NCI-H1694 treated with DMSO at 0.1 percent for 48 hours (cell line): ENCODE measurements at places on chromosomes 16 and 17.

- DNase-seq, result no peak
These were observed 230.8 kb downstream of the TANC2 start for GRCh38 chr17:63196772-63197335.

DNA sequence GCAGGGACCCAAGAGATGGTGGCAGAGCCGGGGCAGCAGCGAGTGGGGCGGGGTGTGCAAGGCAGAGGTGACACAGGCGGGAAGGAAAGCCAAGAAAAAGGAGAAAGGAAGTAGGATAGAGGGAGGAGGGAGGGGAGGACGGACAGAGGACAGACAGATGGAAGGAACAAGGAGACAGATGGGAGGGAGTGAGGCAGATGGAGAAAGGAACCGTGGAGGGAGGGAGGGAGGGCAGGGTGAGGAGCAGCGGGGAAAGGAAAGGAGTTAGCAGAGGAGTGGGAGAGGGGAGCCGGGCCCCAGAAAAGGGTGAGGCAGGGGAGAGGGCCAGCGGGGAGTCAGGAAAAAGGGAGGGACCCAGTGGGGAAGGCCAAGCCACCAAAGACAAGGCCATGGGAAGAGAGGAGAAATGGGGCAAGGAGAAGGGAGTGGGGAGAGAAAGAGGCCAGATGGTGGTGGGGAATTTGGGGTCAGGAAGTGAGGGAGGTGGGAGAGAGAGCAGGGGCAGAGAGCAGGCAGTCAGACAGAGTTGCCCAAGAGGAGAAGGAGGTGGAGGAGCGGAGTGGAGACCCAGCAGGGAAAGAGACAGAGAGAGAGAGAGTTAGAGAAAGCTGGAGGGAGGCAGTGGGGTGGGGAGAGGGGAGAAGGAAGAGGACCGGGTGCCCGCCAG is 13.2 kb upstream of the ASGR1 start:
- peak; percentile 66 for DNase-seq

DNA sequence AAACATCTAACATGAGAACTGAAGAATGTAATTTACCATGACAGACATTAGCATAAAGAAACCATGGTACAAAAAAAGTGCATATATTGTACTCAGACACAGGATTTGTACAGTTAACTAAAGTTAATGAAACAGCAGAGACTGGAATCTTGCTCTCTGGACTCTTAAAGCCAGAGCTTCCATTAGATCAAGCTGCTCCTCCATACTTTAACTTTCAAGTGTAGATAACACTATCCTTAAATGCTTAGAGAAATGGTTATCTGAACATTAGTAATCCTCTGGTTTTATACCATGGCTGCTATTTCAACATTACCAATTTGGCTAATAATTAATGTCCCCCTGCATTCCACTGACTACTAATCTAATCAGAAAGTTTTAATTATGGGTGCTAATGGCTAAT is 3.1 kb downstream of the NUDT21 start:
- DNase-seq, result no peak

DNA sequence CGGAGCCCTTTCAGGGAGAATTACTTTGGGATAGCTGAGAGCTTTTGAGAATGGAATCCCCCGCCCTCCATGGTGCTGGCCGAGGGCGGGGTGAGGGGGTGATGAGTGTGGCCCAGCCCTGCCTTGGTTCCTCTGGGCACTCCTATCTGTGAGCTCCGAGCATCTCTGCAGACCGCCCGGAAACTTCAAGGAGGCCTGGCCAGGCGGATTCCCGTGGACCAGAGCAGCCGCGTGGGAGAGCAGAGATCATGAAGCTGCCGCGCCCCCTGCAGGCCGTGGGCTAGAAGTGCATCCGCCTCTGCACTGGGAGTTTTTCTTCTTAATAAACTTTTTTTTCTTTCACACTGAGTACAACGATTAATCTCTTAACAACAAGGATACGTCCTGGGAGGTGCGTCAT is 392.9 kb upstream of the EEF2KMT start:
- DNase-seq, result no peak

- no peak for DNase-seq
These were observed 457.7 kb downstream of the XYLT1 start for GRCh38 chr16:17013038-17013437.

DNA sequence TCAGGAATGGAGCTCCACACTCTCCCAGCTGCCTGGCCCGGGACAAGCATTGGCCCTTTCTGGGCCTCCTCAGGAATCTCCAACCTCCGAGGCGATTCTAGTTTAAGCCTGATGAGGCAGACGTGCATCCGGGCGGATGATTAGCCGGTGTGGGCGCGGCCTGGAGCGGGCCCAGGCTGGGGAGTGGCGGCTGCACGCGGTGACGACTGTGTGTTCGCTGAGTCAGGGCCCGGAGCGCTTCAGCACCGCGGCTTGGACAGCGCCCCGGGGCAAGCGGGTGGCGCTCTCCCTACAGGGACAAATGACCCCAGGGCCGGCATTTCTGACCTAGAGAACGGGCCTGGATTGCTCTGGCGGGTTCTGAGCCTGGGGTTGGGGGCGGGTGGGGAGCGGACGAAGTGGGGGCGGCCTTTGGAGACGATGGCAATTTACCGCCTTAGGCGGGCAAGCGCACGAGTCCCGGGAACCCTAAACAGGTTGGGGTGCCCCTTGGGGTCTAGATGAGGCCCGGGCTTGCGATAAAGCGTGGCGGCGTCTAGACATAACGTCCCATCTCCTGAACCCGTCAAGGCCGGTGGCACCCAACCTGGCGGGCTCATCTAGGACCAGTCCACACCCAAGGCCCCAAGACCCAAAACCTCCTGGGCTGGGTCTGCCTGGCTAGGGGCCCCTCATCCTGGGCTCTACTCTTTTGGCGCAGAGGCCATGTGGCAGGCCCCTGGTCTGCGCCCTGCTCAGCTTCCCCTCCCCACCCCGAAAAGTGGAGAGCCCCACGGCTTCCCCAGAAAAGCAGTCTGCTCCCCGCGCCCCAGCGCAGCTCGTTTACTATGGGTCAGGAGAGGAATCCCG is 22.3 kb upstream of the ZNHIT3 start:
- no peak for DNase-seq

DNA sequence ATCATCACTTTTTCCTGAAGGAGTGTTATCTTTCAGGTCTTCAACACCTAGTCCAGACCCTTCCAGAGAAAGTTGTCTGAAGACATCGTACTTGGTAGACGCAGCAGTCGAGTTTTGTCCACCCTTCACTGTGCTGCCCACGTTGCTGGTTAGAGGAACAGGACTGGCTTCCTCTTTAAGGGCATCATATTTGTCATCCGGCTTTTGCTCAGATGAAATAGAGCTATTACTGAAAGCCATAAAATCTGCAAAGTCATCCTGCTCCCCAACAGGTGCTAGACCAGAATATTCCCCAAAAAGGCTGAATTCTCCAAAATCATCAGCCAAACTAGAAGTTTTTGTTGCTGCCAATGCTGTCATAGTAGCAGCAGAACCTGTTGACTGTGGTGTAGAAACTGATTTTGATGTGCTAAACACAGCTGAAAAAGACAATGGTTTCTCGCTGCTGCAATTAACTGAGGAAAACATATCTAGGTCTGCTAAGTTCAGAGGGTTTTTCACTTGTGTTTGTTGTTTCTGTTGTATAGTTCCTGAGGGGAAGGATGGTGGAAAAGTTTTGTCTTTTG is 55.7 kb downstream of the SYNRG start:
- no peak for DNase-seq

- no peak for DNase-seq
These were observed 75.7 kb upstream of the TMEM132E start for GRCh38 chr17:34503528-34504195.

GRCh38 chr16:79713609-79714309 is 113.2 kb upstream of the MAF start:
- DNase-seq, result no peak

- DNase-seq, result no peak
These were observed 85.9 kb upstream of the SMURF2 start for GRCh38 chr17:64747938-64748540.

DNA sequence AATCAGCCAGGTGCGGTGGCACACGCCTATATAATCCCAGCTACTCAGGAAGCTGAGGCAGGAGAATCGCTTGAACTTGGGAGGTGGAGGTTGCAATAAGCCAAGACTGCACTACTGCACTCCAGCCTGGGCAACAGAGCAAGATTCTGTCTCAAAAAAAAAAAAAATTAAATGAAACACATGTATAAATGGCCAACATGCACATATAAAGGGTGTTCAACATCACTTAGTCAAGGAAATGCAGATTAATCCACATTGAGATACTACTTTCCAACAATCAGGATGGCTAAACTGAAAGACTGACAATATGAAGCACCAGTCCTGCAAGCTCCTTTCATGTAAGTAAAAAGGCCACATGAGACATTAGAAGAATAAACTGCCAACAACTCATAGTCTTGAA is 20.5 kb downstream of the USP32 start:
- no peak for DNase-seq

DNA sequence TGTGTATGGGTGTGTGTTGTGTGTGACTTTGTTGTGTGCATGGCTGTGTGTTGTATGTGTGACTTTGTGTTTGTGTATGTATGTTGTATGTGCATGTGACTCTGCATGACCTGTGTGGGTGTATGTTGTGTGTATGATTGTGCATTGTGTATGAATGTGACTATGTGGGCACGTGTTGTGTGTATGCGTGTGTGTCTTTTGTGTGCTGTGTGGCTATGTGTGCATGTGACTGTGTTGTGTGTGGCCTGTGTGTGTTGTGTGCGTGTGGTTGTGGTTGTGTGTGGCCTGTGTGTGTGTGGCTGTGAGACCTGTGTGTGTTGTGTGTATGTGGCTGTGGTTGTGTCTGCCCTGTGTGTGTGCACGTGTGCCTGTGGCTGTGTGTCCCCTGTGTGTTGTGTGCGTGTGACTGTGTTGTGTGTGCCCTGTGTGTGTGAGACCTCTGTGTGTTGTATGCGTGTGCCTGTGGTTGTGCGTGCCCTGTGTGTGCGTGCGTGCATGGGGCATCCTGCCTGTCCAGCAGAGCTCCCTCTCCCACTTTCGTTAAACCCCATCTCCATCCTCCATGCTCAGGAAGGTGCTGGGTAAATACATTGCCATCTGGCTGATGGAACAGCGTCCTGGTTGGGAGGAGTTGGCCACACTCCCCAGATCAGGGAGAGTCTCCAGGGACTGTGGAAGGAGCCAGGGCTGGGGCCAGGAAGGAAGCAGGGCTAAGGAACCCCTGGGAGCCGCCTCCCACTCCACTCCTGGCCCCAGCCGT is 90.1 kb upstream of the GSE1 start:
- DNase-seq, result peak; percentile 53

GRCh38 chr17:45127207-45127547 is 5.1 kb downstream of the PLCD3 start:
- DNase-seq, result no peak

DNA sequence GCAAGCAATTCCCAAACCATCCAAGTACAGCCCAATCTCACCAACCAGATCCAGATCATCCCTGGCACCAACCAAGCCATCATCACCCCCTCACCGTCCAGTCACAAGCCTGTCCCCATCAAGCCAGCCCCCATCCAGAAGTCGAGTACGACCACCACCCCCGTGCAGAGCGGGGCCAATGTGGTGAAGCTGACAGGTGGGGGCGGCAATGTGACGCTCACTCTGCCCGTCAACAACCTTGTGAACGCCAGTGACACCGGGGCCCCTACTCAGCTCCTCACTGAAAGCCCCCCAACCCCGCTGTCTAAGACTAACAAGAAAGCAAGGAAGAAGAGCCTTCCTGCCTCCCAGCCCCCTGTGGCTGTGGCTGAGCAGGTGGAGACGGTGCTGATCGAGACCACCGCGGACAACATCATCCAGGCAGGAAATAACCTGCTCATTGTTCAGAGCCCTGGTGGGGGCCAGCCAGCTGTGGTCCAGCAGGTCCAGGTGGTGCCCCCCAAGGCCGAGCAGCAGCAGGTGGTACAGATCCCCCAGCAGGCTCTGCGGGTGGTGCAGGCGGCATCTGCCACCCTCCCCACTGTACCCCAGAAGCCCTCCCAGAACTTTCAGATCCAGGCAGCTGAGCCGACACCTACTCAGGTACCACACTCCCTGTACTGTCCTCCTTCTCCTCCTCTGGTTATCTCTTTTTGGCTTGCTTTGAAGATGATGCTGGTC is 20.6 kb downstream of the SP2 start:
- no peak for DNase-seq

- no peak for DNase-seq
These were observed 741 bp upstream of the GRB2 start for GRCh38 chr17:75406222-75406615.

DNA sequence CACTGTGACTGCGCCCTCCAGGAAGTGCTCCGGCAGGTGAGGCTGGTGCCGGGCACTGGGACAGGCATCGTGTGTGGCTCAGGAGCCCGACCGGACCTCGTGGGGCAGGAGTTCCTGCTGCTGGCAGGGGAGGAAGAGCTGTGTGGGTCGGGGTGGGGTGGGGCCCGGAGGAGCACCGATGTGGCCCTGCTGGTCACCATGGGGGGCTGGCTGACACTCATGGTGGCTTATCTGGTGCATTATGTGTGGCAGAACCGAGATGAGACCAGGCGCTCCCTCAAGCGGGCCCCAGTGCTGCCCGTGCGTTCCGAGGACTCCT is 16.8 kb downstream of the LRRC3C start:
- DNase-seq, result no peak

DNA sequence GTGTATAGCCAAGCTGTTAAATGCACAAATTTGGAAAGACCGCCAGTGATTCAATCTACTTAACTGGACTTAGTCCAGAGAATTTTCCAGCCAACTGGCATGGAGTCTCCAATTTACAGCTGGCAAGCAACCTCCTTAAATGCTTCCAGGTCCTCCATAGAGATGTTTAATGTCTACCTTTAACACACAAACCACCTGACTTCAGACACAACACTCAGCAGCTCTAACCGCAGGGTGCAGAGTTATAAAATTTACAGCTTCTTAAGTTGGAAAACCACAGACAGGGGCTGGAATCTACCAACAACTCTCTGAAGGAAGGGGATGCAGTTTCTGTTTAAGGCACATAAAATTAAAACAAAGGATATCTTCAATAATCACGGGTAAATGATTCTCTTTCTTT is 106.9 kb downstream of the SYCE1L start:
- DNase-seq, result no peak

DNA sequence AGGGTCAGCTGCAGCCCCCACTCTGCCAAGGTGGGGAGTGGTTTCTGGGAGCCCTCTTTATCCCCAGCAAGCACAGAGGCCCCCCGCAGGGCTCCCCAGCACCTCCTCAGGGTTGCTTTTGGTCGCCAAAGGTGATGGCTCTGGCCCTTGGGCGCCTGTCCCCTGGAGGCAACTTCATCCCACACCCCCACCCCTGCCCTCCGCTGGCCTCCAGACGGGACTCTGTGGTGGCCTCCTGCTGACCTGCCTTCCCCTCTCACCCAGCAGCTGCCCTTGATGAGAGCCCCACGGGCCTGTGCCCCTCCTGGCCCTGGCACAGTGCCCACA is 7.8 kb upstream of the RHOT2 start:
- DNase-seq, result no peak

DNA sequence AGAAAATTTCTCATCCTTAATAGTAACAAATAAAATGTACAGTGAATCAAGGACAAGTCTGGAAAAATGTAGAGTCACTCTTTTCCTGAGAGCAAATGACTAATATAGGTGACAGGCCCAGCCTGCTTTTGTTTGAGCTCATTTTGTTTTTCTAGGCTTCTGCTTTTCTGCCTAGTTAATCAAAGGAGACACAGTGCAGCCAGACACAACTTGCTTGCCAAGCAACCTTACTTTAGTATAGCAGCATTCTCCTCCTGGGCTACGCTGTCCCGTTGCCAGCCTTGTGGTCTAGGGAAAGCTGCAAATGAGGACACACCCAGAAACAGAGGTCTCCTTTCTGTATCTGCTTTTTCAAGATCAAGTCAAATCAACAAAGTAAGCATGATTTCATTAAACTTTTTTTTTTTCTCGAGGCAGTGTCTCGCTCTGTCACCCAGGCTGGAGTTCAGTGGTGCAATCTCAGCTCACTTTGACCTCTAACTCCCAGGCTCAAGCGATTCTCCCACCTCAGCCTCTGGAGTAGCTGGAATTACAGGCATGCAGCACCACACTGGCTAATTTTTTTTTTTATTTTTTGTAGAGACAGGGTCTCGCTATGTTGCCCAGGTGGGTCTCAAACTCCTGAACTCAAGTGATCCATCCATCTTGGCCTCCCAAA is 17.2 kb downstream of the GINS3 start:
- DNase-seq, result no peak
